ENCODE measurements at places on chromosomes 16 and 17.

DNA sequence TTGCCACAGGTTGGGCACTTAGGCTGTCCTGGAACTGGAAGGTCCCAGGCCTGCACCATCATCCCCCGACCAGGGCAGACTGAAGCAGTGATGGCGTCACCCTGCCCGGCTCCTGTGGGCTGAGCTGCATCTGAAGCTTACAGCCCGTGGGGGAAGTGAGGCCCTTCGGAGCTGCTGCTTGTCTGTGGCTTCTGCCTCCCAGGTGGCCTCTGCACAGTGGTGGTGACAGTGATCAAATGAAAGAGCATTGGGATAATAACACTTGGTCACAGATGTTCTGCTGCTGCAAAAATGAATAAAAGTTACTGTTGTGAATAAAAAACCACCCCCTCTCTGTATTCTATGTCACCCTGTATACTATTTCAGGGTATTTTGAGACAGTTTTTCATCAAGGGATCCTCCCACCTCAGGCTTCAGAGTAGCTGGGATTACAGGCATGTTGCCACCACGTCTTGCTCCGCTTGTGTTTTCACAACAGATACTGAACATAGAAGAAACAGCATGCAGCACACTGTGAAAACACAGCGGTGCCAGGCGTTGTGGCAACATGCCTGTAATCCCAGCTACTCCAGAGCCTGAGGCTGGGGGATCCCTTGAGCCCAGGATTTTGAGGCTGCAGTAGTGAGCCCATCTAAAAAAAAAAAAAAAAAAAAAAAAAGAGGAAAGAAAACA is 165.0 kb downstream of the LGALS9B start:
- no peak for DNase-seq

DNA sequence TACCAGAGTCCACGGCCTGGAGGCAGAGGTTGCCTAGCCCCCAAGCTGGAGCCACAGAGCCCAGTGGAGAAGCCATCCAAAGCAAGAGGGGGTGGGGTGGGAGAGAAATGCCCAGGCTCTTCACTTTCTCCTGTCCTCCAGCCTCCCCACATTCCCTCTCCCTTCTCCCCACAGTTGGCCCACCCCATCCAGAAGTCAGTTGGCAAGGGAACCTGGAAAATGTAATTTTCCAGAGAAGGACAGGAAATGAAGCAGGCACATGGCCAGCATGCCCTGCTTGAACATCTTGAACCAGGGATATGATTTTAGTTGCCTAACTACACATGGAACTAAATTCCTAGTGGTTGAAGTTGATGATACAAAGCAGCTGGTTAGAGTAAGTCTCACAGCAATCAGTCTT is 73.3 kb upstream of the IRX6 start:
- DNase-seq, result no peak

DNA sequence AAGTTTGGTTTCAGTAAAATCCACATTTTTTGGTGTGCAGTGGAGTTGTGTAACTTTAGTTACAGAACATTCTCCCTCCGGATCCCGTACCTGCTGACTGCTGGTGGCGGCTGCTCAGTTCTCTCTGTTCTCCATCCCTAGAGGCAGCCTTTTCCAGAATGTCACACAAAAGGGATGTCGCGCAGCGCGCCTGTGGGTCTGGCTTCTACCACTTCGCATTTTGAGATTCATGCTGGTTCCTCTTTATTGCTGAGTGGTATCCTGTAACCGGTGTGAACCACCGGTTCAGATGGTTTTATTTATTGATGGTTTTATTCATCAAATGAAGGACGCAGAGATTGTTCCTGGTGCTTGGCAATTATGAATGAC is 981 bp upstream of the CEP131 start:
- no peak for DNase-seq

DNA sequence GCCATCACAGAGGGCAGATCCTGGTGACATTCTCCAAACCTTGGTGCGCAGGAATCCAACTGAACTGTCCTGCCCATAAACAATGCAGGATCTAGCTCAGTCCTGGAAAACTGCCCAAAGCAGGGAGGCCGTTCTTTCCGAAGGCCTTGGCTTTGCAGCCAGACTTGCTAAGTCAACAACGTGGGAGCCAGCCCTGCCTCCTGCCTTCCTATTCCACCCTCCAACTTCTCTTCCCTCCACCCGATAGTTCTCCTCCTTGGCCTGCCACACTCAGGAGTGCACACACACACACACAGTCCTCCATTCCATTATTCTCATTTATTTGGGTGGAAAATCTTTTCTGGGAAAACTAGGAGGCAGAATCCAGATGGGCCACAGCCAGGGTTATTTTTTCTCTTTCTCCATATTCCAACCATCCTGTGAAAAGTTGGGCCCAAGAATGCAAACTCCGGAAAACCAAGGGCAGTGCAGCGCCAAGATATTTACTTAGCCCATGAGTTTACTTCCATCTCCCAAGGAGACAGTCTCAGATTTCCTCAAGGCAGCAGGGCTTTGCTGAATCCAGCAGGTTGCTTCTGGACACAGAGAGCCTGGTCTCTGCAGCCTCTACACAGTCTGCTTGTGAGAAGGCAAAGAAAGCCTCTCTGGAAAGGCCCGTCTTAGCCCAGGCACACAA is 15.8 kb downstream of the COPRS start:
- DNase-seq, result no peak

GRCh38 chr16:73923951-73924350 is 372.7 kb upstream of the PSMD7 start:
- DNase-seq, result no peak

DNA sequence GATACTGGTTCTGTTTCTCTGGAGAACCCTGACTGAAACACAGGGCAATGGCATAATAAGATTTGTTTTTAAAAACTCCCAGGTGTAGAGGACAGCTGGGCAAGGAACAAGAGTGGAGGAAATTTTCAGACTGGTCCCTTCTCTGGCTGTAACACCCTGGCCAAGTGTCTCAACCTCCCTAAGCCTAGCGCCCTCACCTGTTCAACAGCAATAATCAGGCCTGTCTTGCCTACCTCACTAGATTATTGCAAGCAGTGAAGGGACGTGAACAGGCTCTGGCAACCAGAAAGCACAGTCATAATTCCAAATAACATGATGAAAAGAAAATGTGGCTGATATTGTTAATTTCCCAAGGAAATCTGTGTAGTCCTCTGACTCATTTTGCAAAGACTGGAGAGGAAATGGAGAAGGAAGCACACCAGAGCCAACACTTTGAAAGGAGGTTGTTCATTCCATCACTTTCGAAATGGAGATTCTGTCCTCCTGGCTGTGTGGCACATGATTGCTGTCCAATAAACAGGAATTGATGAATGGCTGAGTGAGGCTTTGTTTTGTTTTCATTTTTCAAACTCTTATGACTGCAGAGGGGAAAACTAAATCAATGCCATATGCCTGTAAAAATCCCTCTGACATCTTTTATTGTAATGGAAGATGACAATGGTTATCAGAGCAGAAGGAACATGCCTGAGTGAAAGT is 87.5 kb upstream of the HLF start:
- no peak for DNase-seq

GRCh38 chr17:45279898-45280297 is 18.0 kb upstream of the SPATA32 start:
- no peak for DNase-seq

- DNase-seq, result no peak
Observed at GRCh38 chr17:74340470-74341023, 14.5 kb downstream of the KIF19 start.

DNA sequence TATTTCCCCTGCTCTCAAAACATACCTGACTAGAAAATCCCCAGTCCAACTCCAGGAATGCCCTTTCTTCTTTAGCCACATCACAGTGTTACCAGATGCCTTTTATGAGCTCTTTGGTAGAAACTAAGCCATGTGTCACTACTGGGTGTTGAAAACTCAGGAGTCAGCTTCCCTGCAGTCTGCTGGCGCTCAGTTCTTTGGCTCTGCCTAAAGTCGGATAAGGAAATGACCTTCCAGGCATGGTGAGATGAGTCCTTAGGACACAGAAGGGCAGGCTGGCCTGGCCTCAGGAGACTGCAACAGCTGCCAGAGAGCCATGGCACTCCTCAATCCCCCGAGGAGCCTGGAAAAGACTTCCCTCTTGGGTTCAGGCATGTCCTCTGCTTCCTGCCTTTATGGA is 89.1 kb downstream of the CDH13 start:
- no peak for DNase-seq

DNA sequence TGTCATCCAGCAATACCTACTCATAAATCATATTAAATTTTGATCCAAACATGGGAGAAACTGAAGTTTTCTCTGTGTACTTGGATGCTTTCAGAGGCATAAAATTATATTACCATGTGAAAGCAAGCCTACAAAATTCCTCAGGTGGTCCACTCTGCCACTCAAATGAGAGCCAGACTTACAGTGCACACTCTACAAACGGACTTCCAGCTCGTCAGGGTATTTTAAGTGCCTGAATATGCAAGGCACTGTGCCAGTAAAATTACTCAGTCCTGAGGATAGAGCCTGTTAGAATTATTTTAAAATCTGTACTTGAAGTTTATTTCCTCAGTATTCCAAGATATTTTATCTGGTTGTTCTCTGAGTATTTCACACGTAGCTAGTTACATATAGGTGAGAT is 54.5 kb downstream of the TENT4B start:
- DNase-seq, result no peak

DNA sequence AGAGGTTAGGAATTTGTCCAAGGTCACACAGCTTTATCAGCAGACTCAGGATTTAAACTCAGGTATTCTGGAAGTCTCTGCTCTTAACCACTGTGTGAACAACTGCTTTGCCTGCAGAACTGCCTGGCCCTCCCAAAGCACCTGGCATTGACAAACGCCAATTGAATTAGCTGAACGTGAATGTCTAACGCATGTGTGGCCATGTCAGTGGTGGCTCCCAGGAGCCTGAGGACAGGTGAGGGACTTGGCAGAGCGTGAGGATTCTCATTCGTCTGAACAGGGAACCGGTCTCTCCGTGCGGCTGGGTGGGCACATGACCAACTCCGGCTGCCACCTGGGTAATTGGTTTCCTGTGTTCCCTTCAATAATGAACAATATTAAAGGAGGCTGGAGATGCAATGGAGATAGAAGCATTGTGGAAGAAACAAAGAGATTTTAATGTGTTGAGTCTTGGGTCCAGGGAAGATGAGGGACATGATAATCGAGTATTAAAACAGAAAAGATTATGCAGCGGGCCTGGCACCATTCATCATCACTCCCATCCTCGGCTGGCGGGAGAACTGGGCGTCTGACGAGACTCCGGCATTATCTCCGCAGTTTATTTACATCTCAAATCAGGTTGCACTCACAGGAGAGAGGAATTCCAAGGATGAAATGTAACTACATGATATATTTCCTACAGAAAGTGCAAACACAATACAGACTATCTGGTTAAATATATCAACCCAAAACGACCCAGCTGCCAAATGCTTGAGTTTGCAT is 113.5 kb downstream of the NPIPB5 start:
- DNase-seq, result no peak

DNA sequence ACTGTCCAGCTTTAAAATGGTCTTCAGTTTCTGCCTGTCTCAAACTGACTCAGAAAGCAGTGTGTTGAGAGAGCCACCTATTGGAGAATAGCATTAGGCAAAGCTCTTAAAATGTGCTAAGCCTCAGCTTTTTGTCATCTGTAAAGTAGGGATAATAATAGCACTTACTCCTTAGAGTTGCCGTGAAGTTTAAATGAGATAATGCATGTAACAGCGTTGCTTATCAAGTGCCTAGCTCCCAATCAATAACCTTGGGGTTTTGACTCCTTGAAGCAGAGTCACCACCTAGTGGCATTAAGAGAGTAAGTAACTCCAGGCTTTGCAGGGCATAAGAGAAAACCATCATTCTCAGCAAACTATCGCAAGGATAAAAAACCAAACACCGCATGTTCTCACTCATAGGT is 163.3 kb downstream of the HS3ST2 start:
- DNase-seq, result no peak

GRCh38 chr16:81692571-81692970 is 86.5 kb upstream of the PLCG2 start:
- DNase-seq, result no peak

DNA sequence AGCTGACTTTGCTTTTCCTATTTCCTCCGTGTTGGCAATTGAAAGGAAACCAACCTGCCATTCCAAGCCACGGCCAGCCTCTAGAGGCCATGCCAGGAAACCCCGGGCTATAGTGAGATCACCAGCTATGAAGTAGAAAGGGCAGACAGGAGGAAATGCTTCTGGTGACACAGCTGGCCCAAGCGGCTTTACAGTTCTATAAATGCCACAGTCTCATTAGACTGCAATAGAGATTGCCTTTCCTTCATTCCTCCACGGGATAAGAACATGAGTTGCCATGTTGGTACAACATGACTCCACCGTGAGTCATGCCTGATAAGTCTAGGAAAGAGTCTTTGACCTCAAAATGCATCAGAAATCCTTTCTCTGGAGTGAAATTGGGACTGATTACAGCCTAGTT is 384.9 kb downstream of the GRIN2A start:
- DNase-seq, result no peak

DNA sequence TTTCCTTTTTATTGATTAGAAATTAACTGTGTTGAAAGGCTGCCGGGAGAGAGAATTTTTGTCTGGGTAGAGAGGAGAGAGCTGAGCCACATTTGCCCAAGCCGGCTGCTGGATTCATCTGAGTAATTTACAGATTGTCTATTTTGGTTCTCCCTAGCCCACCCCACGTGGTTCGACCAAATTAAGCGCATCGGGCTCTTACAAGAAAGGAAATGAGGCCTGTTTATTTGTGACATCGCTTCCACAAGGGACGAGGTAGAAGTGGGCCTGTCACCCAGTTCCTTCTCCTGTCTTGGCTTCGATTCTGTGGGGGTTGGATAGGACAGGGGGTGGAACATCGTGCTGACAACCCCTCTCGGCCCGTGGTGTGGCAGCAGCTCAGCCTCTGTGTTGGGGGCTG is 42.9 kb downstream of the SYT17 start:
- no peak for DNase-seq

DNA sequence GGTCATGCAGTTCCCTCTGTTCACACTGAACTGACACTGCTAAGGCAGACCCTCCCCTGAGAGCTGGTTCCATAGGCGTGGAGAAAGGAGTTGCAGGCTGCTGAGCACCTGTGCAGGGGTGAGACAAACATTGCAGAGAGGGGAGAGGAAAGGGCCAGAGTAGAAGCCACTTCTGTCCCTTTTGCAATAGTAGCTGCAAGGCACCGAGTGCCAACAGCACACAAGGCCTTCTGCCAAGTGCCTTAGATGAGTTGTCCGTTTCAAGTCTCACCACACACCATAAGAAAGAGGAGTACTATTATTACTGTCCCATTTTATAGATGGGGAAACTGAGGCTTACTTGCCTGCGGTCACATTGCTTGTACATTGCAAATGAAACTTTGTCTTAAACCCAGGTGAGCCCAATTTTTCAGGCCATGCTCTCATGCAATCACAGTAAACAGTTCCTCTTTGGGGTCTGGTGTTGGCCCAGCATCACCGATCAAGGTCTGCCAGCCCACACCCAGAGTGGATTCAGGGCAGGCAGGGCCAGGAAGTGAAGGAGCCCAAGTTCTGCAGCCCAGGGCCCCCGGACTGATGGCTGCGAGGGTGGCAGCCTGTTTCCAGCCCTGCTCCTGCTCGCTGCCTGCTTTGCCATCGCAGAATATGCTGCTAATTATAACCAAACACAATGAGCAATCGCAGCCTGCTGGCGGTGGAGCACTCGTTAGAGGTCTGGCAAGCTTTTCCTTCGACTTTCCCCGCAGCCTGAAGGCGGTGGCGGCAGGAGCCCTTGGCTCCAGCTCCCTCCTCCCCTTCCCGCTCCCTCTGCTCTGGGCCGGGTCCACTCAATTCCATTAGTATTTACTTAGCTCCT is 36.8 kb upstream of the DYNLL2 start:
- DNase-seq, result no peak
